ENCODE measurements at places on chromosomes 5 and 9.

GRCh38 chr9:30925635-30926034 lies 1458.8 kb upstream of the ACO1 start:
- peak; percentile 4 for DNase-seq

DNA sequence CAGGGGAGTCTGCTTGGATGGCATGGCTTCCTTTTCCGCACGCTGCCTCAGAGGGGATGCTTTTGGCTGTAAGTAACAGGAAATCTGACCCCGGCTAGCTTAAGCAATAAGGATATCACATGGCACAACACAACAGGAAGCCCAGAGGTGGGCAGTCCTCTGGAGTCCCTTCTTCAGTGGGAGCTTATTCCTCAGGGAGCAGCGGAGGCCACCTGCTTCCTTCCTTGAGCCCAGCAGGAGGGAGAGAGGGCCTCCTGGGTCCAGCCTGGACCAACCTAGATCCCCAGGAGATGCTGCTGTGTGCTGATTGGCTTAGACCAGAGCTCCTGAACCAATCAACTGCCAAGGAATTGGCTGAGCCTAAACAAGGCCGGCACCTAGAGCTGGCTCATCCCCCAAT lies 66.3 kb downstream of the C9orf50 start:
- DNase-seq: no peak

DNA sequence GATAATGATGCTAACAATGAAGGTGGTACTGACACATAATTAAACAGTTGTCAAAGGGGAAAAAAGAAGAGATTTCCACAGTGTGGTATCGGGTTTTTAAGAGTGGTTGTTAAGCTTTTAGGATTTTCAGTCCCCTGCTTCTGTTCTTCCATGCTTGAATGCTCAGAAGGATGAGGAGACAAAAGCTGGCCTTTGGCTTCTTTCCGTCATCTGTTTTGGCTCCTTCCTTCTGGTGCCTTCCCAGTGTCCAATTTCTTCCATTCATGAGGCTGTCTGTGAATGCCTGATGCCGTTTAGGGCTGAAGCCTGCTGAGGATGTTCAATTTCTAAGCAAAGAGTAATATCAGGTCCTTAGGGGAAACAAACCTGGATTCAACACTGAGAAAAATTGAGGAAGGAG lies 179.6 kb upstream of the GLRA1 start:
- no peak for DNase-seq

GRCh38 chr5:180142021-180142765 lies 66.8 kb downstream of the RASGEF1C start:
- no peak for DNase-seq

DNA sequence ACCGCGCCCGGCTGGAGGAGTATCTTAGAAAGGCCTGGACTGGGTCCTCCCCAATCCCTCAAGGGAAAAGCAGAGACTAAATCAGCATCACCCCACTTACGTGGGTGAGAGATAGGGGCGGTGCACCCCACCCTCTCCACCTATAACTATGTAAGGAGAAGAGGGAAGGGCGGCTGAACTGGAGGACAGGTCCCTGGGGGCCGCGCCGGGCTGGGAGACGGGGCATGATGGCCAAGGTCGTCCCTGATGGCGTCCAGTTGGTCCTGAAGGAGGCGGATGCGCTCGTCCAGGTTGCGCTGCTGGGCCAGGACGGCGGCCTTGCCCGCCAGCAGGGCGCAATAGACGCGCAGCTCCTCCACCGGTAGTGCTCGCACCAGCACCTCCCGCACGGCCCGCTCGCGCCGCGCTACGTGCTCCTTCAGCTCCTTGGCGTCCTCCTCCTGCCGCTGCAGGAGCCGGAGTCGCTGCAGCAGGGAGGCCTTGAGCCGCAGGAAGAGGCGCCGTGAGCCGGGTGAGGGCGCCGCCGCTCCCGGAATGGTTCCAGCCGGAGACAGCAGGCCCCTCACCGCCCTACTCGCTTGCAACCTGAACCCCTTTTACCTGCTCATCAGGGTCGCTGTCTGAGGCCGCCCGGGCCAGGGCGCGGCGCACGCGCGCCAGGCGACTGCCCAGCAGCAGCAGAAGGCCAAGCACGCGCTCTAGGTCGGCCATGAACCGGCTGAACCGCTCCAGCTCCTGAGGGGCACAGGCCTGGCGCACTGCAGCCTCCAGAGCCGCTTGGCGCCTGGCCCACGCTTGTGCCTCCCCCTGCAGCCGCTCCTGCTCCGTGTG lies 7.6 kb downstream of the SHROOM1 start:
- peak; percentile 50 for DNase-seq

- DNase-seq: peak; percentile 36
These were observed 173.3 kb downstream of the COL23A1 start for GRCh38 chr5:178416919-178417318.

DNA sequence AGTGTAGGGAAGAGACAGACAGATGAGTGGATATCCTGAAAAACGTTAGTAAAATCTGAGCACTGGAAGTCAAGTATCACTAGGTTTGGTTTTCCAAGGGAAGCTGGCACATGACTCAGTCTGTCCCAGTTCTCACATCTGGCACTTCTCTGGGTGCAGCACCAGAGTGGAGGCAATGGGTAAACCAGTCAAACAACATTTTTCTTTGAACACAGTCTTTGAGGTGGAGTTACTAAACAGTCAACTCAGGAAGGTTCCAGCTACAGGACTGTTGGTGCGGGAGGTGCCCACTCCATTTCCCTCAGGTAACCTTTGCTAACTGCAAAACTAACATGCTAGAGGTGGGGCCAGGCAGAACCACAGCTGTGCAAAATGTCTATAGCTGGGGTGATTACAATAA lies 301.4 kb upstream of the RFX3 start:
- DNase-seq: peak; percentile 95

GRCh38 chr9:102087141-102087540 lies 348.7 kb upstream of the GRIN3A start:
- no peak for DNase-seq

DNA sequence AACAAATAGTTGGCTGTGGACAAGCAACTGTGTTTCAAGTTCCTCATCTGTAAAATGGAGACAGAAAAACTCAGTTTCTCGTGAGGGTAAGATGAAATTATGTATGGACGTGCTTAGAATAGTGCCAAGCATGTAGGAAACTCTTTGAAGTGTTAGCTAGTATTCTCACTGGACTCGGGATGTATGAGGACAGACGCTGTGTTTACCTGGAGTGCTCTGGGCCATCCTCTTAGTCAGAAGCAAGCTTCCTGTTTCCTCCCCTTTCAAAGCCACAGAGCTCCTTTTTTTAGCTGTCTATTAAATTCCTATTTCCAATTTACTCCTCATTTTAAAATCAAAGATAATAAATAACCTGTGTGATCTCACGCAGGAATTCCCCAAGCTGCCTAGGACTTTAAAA lies 23.8 kb upstream of the IQGAP2 start:
- peak; percentile 66 for DNase-seq

- DNase-seq: no peak
These were observed 6.2 kb upstream of the SAR1B start for GRCh38 chr5:134638760-134639201.

- DNase-seq: peak; percentile 39
These were observed 164.0 kb downstream of the CARTPT start for GRCh38 chr5:71882826-71883741.

GRCh38 chr9:100591139-100591538 lies 13.3 kb downstream of the CAVIN4 start:
- no peak for DNase-seq

DNA sequence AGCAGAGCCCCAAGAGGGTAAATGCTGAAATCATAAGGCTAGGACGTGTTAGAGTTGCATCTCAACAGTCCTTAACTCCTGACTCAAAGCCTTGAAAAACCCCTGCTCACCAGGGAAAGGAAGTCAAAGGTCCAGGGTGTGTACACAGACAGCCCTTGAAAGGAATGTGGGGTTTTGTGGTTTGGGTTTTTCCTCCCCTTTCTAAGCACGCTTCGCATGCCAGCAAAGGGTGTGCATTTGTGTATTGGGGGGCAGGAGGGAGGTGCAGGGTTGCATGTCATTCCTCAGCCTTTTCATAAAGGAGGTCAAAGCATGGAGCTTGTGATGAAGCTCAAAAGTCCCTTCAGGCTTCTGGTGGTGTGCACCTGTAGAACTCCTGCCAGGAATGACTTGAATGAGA lies 17.3 kb upstream of the XPA start:
- DNase-seq: peak; percentile 85

DNA sequence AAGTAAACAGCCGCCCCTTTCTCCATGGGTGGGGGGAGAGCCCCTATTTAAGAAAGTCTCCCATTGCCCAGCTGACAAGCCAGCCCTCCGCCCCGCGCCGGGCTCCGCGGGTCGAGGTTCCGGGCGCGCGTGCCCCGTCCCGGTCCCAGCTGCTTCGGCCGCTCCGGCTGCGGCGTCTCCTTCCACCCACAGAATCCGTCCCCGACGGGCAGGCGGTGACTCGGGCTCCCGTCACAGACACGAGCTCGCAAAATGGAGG lies 223 bp downstream of the NR3C1 start:
- no peak for DNase-seq

DNA sequence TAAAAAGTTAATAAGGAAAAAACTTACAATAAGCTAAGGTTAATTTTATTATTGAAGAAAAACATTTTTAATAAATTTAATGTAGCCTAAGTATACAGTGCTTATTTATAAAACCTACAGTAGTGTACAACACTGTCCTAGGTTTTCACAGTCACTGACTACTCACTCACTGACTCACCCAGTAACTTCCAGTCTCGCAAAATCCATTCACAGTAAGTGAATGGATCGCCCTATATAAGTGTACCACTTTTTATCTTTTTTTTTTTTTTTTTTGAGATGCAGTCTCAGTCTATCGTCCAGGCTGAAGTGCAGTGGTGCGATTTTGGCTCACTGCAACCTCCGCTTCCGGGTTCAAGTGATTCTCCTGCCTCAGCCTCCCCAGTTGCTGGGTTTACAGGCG lies 47.7 kb downstream of the FNIP1 start:
- DNase-seq: peak; percentile 73

DNA sequence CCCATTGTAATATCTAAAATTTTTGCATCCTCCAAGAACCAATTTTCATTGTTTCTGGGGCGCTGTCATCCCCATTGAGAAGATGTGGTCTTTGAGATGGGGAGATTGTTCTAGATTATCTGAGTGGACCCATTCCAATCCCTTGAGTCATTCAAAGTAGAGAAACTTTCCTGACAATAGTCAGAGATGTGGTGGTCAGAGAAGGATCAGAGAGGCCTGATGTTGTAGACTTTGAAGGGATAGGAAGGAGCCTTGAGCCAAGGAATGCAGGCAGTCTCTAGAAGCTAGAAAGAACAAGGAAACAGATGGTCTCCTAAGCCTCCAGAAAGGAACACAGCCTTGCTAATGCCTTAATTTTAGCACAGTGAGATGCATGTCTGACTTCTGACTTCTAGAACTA lies 80.4 kb downstream of the TEK start:
- DNase-seq: no peak

GRCh38 chr5:161899590-161899989 lies 51.7 kb downstream of the GABRA1 start:
- DNase-seq: no peak

DNA sequence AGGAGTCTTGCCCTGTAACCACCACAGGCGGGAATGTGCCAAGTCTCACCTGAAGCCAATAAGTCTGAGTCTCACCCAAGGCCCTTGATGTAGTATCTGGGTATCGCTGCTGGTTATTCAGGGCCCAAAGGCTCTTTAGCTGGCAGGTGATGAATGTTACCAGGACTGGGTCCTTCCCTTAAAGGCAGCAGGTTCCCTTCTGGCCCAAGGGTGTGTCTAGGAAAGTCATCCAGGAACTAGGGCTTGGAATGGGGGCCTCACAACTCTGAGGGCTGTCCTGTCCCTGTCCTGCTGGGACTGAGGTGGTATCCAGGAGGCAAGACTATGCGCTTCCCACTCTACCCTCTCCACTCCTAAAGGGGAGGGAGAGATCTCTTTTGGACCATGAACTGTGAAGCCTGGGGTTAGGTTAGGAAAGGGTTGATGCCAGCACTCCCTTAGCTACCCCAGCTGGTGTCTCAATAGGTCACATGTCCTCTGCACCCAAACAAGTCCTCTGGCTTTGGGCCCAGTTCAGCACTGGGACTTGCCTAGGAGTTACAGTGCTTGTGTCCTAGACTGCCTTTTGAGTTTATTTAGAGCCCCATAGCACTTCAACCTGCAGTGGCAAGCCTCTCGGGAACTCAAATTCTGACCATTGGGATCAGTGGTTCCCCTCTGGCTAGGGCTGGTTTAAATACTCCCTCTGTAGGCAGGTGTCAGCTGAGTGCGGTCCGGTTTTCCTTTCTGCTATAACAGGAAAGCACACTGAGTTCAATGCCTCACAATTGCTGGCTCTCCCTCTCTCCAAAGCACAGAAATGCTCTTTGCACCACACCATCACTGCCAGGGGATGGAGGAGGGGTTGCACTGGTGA lies 22.5 kb upstream of the RANBP3L start:
- no peak for DNase-seq

DNA sequence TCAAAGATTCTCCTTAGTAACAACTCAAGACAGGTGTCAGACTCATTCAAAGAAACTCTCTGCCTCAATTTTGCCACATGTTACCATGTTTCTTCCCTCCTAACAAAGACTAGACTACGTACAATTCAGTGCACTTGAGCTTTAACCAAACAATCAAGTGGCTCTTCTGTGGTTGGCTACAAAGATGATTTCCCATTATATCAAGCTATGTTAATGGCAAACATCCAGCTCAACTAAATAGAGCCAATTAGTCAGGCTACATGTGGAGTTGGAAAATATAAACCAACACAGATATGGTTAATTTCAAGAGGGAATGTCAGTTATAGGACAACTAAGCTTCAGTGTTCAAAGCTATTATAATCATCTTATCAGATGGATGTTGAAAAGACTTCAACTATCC lies 29.2 kb upstream of the ADRA1B start:
- DNase-seq: no peak

GRCh38 chr9:120612218-120612617 lies 32.3 kb upstream of the CDK5RAP2 start:
- peak; percentile 26 for DNase-seq

DNA sequence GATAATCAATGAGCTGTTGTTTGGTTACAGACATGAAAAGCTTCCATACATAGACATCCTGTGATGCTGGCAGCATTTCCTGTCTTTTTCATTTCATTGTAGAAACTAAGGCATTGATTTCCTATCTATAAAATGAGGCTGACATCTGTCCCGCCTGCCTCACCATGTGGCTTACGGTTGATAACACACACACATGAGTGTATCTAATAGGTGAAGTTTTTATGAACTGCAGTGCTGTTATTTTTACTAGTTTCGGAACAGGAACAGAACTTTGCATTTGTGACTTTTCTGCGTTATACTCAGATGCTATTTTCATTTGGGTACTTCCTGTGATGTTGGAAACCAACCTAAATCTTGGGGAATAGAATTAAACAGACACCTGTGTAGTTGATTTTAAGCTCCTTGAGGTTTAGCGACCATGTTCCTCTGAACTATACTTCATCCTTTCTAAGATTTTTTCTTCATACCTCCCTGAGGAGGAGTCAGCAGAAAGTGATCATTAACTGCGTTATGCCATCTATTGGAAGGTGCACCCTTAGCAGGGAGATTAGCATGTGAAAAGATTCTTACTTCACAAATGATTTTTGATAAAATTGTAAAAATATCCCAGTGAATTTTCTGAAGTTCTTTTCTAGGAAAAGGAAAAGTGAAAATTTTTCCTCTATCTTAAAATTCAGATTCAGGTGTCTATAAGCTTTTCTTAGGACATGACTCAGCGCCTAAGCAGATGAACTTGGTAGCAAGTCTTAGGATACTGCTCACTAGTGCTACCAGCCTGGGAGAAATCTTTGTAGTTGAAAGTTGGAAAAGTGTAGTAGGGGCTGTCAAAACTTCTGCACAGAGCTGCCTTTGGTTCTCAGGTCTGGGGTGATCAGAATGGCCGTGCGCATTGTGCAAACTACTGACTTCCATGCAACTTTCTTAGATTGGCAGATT lies 134.5 kb downstream of the TRIO start:
- no peak for DNase-seq

GRCh38 chr5:138370537-138370936 lies 18.1 kb downstream of the KDM3B start:
- no peak for DNase-seq

- DNase-seq: no peak
These were observed 133.1 kb upstream of the CDH12 start for GRCh38 chr5:22986281-22986680.

All from epithelial cell of esophagus (primary cell).